Activated CD8-positive, alpha-beta T cell treated with anti-CD3 and anti-CD28 coated beads, Interleukin-2, amount 10 ng/mL, durations not matched to agents 7 days and 5 days (primary cell): ENCODE measurements at places on chromosomes 2 and 18. TPM values are rescaled to one million over a fixed set of nuclear protein-coding genes. Genes with fewer than 3 reads are reported as not detected.

The NPHP1 gene
- 0.60 TPM for total RNA-seq

DNA sequence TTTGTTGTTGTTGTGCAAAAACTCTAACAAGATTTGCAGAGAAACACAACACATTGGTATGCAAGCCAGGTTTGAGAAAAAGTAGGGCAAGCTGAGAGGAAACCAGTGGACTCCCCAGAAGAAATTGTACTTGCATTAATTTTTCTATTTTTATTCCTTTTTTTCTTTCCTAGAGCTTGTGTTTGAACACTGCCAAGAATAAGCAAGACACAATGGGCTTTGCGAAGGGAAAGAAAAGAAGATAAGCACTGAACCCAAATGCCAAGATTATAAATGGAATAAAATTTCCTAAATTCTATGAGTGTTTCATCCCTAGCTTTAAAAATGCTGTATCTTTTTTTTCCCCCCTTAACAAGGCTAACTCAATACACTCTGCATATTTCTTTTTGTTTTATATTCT lies 17.0 kb upstream of the CYTIP start:
- DNase-seq = no peak
- no peak overlapping the region for H3K27ac ChIP-seq
- H3K4me3 ChIP-seq = no peak overlapping the region
- peaks cover 90% of the 10 kb centered on the region for H3K4me1 ChIP-seq

DNA sequence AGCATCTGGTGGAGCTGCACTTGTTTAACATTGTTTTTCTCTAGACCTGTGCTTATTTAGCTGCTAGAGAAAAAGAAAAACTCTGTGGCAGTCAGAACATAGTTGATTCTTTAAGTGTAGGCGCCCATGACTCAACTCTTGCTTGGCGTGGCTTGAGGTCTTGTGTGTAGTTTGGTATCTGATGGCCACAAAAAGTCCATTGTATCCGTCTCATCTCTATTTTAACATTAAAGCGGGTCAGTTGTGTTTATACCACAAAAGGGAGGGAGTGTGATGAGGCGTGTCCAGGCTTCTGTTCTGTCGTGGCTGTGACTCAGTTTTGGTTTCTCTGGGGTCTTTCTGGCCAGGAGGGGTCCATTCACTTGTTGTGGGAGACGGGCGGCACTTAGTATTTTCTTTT lies 24.2 kb upstream of the UGT1A8 start:
- no peaks in the 10 kb centered on the region for H3K4me1 ChIP-seq
- peaks cover 21% of the 10 kb centered on the region for H3K27me3 ChIP-seq
- H3K36me3 ChIP-seq = no peaks in the 10 kb centered on the region
- no peak for DNase-seq
- H3K27ac ChIP-seq = no peak overlapping the region

- H3K4me3 ChIP-seq = no peak overlapping the region
- H3K36me3 ChIP-seq = no peaks in the 10 kb centered on the region
- peaks cover 2% of the 10 kb centered on the region for H3K27me3 ChIP-seq
- no peak for DNase-seq
- H3K4me1 ChIP-seq = no peaks in the 10 kb centered on the region
These were observed 170.6 kb downstream of the SLC8A1 start for GRCh38 chr2:40281021-40281940.

The ELOA2 gene
- total RNA-seq = not detected

DNA sequence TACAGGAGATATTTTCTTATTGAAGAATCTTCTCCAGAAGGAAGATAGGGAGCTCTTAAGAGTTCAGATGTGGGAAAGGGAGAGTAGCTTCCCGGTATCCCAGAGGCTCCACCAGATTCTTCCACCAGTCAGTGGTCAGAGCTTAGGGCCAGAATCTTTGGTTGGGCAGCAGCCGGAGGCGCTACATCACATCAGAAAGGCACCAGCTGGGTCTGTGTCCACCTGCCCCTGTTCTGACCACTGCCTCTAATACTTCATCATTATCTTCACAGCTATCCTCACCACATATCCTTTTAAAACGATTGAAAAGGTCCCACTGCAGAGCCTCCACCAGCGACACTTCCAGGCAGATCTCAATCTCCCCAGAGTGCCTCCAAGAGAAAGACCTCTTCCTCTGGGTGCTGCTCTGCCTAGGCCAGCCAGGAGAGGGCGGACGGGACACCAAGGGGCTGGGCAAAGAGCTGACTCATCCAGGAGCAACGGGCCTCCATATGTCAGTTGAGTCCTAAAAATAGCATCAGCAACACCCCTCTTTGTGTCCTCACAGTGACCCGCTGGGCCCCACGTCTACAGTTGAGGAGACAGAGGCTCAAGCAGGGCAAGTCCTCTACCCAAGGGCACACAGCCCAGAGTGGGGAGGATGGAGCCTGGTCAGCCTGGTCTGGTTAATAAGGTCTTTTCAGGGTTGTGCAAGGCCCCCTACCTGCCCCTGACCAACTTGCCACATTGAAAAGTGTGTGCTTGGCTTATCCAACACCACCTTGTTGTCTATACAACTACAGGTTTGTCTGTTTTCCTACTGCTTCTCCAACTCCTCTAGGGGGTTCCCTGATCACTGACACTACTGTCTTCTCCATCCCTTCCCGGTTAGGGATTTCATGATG lies 81.2 kb downstream of the ADD2 start:
- no peak overlapping the region for H3K4me3 ChIP-seq
- H3K4me1 ChIP-seq = peaks cover 3% of the 10 kb centered on the region
- no peak overlapping the region for H3K27ac ChIP-seq
- H3K27me3 ChIP-seq = no peaks in the 10 kb centered on the region

GRCh38 chr2:62540408-62541168 lies 34.6 kb upstream of the TMEM17 start:
- H3K27me3 ChIP-seq = no peaks in the 10 kb centered on the region
- no peak for DNase-seq
- H3K4me1 ChIP-seq = no peaks in the 10 kb centered on the region
- no peak overlapping the region for H3K4me3 ChIP-seq

DNA sequence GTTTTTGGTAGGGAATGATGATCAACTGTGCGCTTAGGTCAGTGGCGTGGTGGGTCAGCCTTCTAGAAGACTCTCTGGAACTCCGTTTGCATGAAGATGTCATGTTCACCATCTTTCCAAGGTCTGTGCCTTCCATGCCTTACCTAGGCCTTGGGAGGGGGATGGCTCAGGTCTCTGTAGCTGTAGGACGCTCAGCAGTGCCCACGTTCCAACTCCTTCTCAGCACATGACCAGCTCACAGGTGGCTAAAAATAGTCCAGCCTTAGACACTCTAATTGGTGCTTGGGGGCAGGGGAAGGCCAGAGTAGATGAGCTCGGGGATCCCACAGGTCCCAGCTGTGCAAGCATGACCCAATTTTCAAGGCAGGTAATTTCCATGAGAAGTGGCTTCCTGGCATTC lies 42.3 kb upstream of the TEX51 start:
- no peak for DNase-seq
- H3K4me1 ChIP-seq = no peaks in the 10 kb centered on the region
- H3K27me3 ChIP-seq = no peaks in the 10 kb centered on the region

The TNFRSF11A gene
- 4.3 TPM for total RNA-seq

DNA sequence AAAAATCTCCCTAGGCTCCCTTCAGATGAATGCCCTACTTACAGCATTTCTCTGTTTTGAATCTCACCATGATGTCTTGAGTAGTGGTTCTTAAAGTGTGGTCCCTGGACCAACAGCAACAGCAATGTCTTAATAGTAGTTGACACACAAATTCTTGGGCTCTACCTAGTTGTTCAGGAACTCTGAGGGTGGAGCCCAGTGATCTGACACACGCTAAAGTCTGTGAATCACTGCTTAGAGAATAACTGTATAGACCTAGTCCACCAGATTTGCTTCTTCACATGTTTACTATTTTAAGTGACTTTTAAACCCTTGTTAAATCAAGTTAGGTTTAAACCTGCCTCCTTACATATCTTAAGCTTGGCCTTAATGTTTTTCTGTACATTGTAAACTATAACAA lies 47.6 kb upstream of the ARHGAP15 start:
- no peaks in the 10 kb centered on the region for H3K36me3 ChIP-seq
- peaks cover 2% of the 10 kb centered on the region for H3K27me3 ChIP-seq
- H3K4me1 ChIP-seq = peaks cover 17% of the 10 kb centered on the region

The TEKT4 gene
- not detected for total RNA-seq

DNA sequence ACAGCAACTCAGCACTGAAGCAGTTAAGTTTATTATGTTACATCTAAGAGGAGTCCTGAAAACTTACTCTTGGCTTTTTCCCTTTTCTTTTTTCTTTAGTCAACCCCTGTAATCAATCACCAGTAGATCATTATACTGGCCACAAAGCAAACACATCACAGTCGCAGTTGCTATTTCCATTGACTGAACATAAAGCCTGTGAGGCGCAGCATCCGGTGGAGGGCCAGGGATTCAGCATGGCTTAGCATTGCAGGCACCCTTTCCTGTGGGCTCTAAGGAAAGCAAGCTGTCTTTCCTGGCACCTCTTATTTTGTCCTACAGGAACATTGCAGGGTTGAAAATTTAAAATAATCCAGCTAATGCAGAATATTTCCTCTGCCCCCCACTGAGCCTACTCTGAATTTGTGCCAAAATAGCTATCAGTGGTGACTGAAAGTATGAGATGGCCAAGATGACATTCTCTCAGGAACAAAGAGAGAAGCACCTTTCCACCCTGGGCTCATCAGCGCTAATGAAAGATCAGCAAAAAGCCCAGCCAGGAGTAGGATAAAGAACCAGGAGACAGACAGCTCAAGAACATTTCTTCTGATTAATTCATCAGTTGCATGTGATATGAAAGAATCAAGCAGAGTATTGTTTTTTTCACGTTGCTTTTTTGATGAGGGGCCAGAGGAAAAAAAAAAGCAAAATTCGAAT lies 85.3 kb upstream of the SULT1C3 start:
- no peaks in the 10 kb centered on the region for H3K27me3 ChIP-seq
- no peaks in the 10 kb centered on the region for H3K4me1 ChIP-seq
- H3K27ac ChIP-seq = no peak overlapping the region
- DNase-seq = no peak
- H3K4me3 ChIP-seq = no peak overlapping the region

The POMC gene
- 2.1 TPM for total RNA-seq

GRCh38 chr18:28136071-28136470 lies 40.9 kb downstream of the CDH2 start:
- no peak overlapping the region for H3K27ac ChIP-seq
- H3K4me3 ChIP-seq = no peak overlapping the region
- no peaks in the 10 kb centered on the region for H3K4me1 ChIP-seq
- no peaks in the 10 kb centered on the region for H3K36me3 ChIP-seq
- no peaks in the 10 kb centered on the region for H3K27me3 ChIP-seq

DNA sequence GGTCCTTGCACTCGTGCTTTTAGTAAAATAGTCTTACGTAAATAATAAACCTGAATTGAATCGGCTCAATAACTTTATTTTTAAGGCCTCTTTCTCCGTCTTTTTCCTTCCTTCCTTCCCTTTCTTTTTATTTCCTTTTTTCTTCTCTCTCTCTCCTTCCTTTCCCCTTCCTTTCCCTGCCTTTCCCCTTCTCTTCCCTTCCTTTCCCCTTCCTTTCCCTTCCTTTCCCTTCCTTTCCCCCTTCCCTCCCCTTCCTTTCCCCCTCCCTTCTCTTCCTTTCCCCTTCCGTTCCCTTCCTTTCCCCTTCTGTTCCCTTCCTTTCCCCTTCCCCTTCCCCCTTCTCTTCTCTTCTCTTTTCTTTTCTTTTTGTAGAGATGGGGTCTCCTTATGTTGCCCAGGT lies 121.0 kb downstream of the NCKAP5 start:
- no peaks in the 10 kb centered on the region for H3K27me3 ChIP-seq
- H3K27ac ChIP-seq = no peak overlapping the region
- DNase-seq = no peak
